ENCODE measurements at places on chromosomes 5 and 9.

DNA sequence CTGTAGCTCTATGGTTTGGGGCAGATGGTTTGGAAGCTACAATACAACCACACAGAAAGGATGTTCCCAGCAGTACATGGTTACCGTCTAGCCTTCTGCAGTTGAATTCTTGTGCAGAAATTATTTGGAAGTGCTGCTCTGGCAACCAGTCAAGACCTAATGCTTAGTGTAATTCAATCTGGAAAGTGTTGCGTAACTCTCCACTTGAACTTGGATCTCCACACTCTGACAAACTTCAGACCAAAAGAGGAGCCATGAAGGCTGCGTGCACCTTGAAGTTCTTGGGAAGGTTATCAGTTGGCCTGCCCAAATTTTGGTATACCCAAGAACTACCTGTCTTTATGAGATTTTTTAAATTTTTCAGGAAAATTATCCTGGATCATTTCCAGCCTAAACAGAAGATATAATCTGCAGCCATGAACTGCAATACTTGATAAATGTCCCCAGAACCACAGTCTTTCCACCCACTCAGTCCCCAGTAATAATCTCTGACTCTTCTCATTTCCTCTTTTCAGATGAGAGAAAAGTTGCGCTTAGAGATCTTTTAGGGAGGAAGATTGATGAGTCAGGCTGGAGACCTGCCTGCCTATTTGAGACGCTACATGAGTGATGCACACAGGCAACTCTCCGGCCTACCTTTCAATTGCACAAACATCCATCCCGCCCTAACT lies 159.9 kb downstream of the FANCC start:
- no peak for DNase-seq

DNA sequence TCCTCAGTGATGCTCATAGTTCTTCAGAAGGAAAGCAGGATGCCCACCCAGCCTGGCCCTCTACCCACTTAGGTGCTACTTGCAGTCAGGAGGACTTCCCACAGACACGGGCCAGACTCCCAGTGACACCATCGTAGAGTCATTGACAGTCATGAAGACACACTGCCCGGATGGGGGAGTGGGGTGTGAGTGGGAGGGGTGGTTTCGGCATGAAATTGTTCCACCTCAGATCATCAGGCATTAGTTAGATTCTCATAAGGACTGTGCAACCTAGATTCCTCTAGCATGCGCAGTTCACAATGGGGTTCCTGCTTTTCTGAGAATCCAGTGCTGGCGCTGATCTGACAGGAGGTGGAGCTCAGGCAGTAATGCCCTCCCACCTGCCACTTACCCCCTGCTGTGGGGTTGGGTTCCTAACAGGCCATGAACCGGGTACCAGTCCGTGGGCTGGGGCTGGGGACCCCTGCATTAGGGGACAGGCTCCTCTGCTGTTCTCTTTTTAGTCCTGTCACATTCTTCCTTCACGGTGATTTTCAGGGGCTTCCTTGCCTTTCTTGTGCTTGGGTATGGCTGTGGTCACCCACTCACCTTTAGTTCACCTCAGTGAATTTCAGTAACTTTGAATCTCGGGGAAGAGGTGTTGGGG lies 88.2 kb upstream of the ANKRD55 start:
- DNase-seq: no peak

DNA sequence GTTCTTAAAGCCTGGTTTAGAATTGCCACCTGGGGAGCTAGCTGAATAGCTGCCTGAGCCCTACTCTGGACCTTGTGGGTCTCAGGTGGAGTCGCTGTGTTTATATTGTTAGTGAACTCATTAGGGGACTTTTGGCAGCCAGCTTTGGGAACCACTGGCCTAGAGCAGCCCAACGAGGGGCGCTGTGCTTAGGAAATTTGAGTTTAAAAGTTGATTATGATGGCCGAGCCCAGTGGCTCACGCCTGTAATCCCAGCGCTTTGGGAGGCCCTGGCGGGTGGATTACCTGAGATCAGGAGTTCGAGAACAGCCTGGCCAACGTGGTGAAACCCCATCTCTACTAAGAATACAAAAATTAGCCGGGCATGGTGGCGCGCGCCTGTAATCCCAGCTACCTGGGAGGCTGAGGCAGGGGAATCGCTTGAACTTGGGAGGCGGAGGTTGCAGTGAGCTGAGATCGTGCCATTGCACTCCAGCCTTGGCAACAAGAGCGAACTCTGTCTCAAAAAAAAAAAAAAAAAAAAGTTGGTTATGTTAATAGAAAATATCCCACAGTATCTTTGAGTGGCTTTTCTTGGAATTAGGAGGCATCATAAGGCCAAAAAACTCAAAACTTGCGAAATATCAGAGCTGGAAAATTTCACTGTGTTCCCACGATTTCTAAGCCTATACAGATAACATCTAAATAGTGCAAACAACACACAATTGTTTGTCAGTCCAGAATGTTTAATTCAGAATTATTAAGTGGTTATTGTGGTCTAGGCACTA lies 809 bp downstream of the MCCC2 start:
- no peak for DNase-seq

GRCh38 chr9:88583901-88584596 lies 49.1 kb downstream of the NXNL2 start:
- no peak for DNase-seq

DNA sequence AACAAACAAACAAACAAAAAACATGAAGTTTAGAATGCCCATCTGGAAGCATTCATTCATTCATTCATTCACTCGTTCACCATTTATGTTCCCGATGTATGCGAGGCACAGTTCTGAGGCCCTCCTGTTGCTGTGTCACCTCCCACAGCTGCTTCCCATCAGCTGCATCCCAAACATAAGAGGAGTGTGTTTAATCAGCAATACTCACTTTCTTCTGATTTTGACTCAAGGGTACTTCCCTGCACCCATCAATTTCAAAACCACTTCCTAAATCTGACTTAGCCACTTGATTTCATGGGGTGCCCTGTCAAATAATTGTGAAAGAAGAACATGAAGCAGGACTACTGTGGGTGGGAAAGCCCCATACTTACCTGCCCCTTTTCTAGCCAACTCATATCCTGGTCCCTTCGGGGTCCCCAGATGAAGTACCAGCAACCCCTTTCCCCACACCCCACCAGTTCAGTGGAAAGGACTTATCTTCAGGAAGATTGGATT lies 128.0 kb upstream of the IL12B start:
- no peak for DNase-seq

DNA sequence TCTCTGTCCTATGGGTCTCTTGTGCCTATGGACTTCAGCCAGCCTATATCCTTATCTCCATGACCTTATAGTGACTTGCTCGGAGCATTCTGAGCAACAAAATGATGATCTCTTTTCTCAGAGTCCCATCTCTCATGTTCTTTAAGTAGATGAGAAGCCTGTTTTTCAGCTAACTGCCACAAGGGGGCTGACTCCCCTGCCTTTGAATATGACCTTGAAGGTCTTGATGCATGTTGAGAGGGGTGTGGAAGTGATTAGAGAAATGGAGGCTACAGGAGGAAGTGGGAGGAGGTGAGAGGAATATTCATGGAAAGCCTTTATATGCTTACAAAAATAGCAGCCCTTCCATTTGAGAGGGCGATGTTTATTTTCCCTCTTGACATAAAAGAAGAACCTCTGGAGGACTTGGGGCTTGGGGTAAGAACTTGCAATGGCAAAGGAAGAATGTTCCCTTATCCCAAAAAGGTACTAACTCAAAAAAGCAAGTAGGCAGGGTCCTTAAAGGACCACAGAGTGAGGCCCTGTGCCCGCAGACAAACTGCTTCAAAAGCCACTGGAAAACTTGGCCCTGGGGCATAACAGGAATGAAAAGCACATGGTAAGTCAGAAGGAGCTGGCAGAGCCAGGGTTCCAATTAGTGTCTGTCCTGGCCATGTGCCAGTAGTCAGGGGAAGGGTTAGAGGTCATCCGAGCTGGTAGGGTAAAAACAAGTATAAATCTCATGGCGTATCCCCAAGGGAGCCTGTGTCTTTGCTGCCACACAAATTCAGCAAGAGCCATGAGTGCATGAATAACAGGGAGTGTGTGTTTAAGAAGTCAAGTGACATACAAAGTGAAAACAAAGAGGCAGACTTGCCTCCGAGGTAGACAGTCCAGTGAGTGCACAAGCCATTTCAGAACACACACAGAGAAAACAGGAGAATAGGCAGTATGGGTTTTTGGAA lies 39.1 kb downstream of the FGD3 start:
- no peak for DNase-seq

DNA sequence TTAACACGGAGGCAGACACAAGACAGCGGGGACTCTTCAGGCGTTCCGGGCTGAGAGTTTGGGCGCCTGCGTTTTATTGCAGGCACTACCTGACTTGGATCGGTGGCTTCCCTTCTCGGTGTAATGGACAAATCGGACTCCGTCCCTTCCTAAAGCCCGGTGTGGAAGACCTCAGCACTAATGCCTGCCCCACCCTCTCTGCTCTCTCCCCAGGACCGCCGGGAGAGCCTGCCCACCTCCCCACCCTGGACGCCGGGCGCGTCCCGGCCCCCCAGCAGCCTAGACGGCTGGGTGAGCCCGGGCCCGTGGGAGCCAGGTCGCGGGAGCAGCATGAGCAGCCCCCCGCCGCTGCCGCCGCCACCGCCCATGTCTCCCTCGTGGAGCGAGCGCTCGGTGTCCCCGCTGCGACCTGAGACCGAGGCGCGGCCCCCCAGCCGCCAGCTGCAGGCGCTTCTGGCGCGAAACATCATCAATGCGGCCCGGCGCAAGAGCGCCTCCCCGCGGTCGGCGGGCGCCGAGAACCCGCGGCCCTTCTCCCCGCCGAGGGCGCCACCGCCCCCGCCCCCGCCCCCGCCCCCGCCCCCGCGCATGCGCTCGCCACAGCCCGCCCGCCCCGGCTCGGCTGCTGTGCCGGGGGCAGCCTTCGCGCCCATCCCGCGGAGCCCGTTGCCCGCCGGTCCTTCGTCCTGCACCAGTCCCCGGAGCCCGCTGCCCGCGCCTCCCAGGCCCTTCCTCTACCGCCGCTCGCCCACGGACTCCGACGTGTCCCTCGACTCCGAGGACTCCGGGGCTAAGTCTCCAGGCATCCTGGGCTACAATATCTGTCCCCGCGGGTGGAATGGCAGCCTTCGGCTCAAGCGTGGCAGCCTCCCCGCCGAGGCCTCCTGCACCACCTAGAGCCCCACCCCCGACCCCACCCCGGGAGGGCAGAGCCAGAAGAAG lies 4.6 kb upstream of the MYOZ3 start:
- DNase-seq: peak; percentile 48

GRCh38 chr5:172266071-172266675 lies 17.4 kb downstream of the UBTD2 start:
- DNase-seq: no peak

DNA sequence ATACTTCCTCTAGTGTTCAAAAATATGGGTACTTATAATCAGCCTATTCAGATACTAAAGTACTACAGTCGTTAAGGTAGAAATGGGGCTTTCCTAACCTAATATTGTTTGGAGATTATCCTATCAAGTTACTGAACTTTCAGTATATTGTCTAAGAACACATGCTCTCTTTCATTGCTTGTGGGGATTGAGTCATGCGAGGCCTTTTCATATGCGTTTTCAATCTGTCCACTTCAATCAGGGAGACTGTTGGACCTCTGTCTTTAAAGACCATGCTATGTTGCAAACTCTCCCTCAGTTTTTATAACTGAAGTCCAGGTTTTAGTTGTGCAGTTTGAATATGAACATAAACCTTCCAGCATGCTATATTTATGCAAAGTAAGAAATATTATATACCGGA lies 15.0 kb downstream of the PRR16 start:
- DNase-seq: no peak

- DNase-seq: no peak
Observed at GRCh38 chr5:62257020-62257367, 49.0 kb upstream of the KIF2A start.

DNA sequence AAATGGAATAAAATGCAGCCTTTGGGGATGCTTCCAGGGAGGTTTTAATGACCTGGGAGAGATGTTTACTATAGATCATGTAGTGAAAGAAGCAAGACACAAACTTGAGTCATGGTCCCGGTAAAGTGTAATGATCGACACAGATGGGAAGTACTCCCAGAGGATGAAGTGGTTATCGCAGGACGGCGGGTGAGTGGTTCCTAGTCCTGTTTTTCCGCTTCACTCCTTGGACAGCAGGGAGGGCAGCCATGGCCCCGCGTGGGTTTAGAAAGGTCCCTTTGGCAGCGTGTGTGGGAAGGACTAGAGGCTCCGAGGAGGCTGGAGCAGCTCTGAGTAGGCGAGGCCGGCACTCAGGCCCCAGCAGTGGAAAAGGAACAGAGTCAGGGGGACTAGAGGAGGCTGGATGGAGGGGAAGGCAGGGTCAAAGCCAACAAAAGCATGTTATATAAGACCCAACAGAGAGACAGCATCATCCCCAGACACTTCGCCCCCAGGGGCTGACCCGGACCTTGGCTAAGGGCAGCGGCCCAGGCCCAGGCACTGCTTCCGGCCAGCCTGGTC lies 49.2 kb upstream of the STXBP1 start:
- DNase-seq: no peak

GRCh38 chr5:160357861-160358411 lies 12.5 kb downstream of the C1QTNF2 start:
- DNase-seq: no peak

DNA sequence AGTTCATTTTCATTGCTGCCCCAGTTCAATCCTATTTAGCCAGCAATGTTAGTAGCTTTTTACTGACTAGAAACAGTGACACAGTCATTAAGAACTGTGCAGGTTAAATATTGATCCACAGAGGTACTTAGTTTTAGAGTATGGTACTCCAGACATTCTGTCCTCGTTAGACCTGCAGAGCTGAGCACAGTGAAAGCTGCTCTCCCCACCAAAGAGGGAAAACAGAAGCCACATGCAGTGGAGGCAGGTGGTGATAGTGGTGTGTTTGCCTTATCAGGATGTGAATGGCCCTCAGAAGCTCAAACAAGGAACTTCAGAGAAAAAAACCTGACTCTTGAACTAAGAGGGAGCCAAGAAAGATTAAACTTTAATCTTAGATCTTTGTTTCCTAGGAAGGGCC lies 75.5 kb downstream of the UNC13B start:
- DNase-seq: no peak

GRCh38 chr5:43769571-43770355 lies 166.8 kb downstream of the NNT start:
- DNase-seq: no peak

DNA sequence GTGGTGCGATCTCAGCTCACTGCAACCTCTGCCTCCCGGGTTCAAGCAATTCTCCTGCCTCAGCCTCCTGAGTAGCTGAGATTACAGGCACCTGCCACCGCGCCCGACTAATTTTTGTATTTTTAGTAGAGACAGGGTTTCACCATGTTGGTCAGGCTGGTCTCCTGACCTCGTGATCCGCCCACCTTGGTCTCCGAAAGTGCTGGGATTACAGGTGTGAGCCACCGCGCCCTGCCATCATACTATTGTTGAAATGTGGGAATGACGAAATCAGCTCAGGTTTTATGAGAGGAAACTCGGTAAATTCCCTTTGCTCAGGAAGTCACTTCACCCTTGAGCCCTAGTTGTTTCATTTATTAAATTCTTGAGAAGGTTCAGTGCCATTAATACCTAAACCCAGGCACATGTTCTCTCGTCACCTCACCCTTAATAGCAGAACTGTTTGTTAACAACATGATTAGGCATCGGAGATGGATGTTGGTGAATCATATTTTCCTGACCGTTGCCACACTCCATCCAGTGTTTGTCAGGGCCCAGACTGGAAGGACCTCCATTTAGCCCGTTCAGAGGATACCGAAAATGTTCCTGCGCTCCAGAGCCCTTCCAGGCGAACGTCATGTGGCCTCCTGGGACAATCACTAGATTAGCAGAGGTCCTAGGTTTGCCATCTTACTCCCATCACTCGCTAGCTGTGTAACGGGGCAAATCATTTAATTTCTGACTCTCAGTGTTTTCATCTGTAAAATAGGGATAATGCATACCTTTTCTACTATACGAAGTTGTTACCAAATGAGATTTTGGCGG lies 20.0 kb upstream of the CREBRF start:
- DNase-seq: peak; percentile 30

- DNase-seq: no peak
Observed at GRCh38 chr5:137761566-137761965, 7.4 kb upstream of the HNRNPA0 start.

GRCh38 chr5:143402017-143402552 lies 1.4 kb downstream of the NR3C1 start:
- no peak for DNase-seq

All from stimulated activated CD8-positive, alpha-beta memory T cell treated with anti-CD3 and anti-CD28 coated beads, Interleukin-2, amount 100 ng/mL, for 48 hours (primary cell).